Activated T-cell treated with anti-CD3 and anti-CD28 coated beads, Interleukin-2, amount 50 U/mL, for 72 hours (primary cell): ENCODE measurements at places on chromosomes 7 and 10. TPM values are rescaled to one million over a fixed set of nuclear protein-coding genes. Genes with fewer than 3 reads are reported as not detected.

DNA sequence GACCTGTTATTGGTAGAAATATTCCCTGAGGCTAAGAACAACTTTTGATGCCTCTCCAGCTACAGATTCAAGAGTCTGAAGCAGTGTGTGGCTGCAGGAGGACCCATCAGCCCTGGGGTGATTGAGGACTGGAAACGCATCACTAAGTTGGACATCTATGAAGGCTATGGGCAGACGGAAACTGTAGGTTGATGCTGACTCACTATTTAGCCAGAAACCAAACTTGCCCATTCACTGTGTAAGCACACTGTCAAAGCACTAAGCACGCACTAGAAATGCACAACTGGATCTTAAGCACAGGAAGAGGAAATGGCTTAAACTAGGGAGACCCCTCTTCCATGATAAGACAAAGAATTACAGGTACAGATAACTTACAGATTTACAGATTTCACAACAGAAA lies 20.8 kb downstream of the ACSM6 start:
- no peak for DNase-seq

DNA sequence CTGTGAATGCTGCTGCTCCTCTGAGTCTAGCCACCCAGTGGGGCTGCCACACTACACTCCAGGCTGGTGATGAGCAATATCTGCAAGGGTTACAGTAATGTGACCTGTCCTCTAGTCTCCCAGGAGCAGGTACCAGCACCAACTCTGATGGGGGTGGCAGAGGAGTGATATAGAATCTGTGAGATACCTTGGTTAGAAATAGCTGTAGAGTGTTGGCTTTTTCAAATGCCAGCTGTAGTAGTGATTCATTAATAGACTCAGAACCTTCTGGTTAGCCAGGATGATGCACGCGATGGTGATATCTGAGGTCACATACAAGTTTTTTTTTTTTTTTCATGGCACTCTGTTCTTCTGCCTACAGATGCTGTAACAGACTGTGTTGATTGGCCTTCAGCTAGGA lies 757.1 kb downstream of the INHBA start:
- no peak for DNase-seq

DNA sequence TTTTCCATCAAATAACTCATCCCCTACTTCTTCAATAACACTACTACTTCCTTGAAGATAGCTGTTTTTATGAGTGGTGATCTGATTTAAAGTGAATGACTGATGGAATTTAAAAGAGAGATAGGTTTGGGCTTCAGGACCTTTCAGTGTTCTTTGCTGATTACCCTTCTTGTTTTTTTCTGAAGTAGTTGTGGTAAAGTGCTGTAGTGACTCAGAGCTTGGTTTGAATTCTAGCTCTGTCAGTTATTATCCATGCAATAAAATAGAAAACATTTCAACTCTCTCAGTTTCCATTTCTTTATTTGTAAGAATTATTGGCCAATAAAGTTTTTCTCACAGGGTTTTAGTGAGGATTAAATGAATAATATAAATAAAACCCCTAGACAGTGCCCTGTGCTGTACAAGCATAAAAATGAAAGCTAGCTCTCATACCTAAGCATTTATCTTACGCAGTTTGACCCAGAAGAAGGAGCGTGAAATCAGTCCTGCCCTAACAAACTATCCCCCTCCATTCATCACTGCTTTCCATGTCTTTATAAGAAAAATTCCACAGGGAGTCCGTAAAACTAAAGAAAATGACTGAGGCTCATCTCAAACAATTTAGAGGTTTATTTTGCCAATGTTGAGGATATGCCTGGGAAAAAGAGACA lies 25.1 kb upstream of the AKAP9 start:
- DNase-seq, result no peak

Gene EGR2
- total RNA-seq, result 76.7 TPM
